NCI-H1436 treated with DMSO at 0.1 percent for 48 hours (cell line): ENCODE measurements at places on chromosomes 12 and 14.

- no peak for DNase-seq
Measured at GRCh38 chr12:111347891-111348644, 20.8 kb downstream of the PHETA1 start.

DNA sequence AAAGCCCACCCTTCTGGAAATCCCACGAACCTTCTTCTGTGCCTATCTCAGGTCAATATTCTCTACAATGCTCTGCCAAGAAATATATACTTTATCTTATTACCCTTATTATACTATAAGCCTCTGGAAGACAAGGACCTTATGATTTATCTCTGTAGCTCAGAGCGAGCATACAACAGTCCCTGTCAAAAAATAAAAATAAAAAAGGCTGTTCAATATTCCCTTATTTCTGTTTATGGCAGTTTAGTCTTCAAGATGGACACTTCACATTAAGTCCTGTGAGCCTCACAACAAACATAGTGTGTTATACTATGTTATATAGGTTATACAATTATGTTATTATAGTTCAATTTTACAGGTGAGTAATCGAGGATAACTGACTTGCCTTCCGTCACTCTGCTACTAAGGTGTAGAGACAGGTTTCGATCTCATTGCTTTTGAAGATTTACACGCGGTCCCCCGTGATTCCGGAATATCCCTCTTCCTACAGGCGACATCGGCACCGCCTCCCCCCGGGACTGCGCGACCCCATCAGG, 562 bp downstream of the EAPP start:
- no peak for DNase-seq

- no peak for DNase-seq
Measured at GRCh38 chr14:93655078-93655750, 133.1 kb downstream of the PRIMA1 start.

DNA sequence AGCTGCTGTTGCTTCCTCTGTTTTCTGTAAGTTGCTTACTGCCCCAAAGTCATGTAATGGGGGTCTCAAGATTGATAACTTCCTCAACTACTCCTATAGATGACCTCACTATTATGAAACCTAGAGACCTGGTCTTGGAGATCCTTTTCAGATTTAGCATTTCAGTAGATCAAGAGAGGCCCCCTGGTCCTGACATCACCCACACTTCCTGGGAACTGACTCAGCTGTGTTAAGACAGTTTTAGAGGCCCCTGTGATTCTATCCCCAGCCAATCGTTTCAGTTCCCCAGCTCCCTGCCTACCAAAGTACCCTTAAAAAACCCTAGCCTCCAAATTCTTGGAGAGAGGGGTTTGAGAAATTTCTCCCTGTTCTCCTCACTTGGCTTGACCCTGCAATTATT, 9.2 kb upstream of the ARG2 start:
- DNase-seq, result no peak

GRCh38 chr14:50497351-50497750, 35.0 kb downstream of the MAP4K5 start:
- DNase-seq, result no peak

DNA sequence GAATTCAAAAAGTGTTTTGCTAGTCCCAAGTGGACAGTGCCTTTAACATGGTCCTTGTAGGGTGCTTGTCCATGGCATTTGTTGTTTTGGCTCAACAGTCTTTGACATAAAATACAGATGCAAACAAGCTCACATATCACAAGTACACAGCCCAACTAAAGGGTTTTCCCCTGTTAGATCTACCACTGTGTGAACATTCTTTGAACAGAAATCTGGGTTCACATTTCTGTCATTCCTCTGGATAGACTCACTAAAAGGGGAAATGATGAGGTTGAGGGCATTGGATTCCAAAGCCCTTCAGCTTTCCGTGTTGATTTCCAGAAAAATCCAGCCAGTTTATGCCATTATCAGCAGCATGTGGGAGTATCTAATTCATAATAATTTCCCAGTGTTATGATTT, 54.1 kb downstream of the EP400 start:
- DNase-seq, result no peak

- no peak for DNase-seq
Measured at GRCh38 chr14:41604721-41605531, 1.8 kb upstream of the LRFN5 start.

DNA sequence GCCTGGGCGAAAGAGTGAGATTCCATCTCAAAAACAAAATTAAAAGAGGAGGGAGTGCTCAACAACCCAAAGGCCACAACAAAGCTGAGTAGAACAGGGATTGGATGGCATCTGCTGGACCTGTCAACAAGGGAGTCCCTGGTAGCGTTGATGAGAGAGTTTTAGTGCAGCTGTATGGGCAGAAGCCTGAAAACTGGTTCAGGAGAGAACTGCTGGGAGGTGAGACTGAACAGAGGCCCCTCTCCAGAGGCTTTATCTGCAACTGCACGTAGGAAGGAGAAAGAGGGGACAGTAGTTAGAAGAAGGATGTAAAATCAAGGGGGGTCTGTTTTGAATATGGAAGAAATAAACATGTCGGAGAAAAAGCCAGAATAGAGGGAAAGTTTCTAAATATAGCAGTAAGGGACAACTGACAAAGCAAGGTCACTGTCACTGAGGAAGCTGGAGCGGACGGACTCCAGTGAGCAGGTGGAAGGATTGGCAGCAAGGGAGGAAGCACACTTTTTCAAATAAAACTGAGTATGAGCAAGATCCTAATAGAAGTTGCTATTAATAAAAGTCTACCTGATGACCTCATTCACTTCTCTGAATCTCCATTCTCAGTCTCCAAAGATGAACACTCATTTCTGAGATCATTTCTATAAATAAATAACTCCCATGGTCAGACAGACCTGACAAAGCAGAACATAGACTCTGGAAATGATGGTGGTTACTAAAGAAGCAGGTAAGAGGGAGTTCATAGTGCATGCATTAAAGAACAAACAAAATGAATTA, 11.8 kb upstream of the ATF1 start:
- DNase-seq, result no peak

- no peak for DNase-seq
Measured at GRCh38 chr12:109203480-109203879, 87.1 kb downstream of the ACACB start.

DNA sequence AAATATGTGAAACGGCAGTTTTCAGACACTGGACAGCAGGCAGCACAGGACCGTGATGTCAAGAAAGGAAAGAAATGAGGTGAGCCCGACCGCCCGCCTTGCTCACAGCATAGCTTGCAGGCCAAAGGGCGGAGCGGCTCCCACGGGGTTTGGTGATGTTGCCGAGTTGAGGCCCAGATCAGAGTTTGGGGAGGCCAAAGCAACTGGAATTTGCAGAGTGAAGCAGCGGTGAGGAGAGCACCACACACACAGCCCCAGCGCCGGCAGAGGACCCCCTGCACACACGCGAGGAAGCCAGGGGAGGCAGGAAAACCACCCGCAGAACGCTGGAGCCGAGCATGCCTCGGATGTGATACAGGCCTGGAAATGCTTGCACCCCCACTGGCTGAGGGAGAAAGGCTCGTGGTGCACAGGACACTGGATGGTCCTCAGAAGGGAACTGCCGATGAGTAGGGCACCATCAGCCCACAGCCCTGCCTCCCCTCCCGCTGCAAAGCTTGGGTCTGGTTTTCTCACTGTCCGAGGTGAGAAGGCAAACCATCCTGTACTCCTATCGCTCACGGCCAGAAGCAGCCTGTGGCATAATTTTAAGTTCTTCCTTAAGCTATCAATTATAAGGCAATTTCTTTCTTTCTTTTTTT, 25.7 kb upstream of the PLD4 start:
- no peak for DNase-seq
